PC-3 (cell line): ENCODE measurements at places on chromosomes 1 and 21.
A peak's percentile ranks its signal among the peaks of the same experiment; 100 is the strongest.

DNA sequence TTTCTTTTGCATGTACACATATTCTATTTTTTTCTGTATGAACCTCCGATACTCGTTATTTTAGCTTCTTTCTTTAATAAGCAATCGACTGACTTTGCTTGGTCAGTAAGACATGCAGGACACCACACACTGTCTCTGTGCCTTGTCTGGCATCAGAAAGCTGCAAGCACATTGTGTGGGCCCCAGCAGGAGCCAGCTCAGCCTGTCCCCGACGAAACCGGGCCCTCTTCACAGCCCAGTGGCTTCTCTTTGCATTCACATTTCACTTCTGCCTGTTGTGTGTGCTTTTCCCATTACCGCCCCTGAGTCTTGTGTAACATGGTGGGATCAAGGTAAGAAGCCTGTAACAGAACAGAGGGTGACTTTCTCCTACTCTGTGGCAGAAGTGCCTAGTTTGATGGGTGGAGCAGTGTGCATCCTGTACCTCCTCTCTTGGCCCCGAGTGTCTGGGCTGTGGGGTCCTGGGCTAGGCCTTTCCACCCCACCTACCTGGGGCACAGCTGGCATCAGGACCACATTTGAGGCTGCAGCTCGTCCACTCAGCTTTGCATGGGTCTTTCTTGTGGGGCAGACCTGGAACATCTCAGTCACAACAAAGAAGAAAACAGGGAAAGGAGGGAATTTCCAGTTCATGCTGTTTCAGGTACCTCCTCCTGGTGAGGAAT is 118.9 kb upstream of the COL6A1 start:
- no peak for DNase-seq

GRCh38 chr1:215459136-215459535 is 108.0 kb upstream of the KCTD3 start:
- no peak for DNase-seq

GRCh38 chr1:179107706-179108629 is 26.1 kb downstream of the TOR3A start:
- DNase-seq, result no peak

DNA sequence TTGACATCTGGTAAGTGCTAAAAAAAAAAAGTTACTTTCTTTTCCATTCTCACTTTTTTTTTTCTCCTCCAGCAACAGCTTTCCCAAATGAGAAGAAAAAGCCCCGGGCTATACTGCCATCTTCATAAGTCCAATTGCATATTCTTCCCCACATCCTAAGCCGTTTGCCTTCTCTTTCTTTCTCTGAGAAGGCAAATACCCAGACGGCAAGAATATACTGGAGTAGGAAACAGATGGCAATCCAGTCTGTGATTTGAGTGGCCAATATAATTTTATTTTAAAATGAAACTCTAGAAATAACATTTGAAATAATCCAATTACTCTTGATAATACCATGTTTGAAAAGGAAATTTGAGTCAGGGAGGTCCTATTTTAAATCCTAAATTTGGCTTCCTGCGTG is 44.6 kb upstream of the GREM2 start:
- DNase-seq, result no peak

DNA sequence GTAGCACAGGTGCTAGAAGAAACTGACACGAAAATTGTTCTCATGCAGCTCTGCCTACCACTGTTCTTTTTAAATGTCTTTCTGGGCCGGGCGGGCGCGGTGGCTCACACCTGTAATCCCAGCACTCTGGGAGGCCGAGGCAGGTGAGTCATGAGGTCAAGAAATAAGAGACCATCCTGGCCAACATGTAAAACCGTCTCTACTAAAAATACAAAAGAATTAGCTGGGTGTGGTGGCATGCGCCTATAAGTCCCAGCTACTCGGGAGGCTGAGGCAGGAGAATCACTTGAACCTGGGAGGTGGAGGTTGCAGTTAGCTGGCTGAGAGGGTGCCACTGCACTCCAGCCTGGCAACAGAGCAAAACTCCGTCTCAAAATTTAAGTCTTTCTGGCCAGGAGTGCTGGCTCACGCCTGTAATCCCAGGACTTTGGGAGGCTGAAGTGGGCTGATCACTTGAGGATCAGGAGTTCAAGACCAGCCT is 947 bp upstream of the RIT1 start:
- DNase-seq, result peak; percentile 59

GRCh38 chr21:14353726-14354125 is 29.2 kb downstream of the HSPA13 start:
- no peak for DNase-seq

GRCh38 chr1:198850196-198850595 is 211.4 kb downstream of the PTPRC start:
- peak; percentile 86 for DNase-seq

GRCh38 chr21:36135391-36136102 is 668 bp downstream of the CBR3 start:
- DNase-seq, result peak; percentile 90

DNA sequence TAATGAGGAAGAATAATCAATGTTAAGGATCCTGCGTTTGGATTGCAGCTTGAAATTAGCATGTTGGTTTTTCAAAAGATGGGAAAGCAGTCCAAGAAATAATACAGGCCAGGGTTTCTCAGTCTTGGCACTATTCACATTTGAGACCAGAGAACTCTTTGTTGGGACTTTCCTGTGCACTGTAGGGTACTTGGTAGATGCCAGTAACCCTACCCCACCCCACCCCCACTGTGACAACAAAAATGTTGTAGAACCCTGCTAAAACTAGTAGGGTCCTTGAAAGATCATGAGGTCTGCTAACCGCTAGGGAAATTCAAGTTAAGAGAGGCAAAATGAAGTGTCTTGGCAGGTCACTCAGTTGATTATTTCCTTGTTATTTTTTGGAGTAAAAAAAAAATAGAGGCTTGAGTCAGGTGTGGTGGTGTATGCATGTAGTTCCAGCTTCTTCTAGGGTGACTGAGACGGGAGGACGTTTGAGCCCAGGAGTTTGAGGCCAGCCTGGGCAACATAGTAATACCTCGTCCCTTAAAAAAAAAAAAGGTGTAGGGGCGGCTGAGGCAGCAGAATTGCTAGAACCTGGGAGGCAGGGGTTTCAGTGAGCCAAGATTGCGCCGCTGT is 53.3 kb downstream of the SPEN start:
- no peak for DNase-seq

DNA sequence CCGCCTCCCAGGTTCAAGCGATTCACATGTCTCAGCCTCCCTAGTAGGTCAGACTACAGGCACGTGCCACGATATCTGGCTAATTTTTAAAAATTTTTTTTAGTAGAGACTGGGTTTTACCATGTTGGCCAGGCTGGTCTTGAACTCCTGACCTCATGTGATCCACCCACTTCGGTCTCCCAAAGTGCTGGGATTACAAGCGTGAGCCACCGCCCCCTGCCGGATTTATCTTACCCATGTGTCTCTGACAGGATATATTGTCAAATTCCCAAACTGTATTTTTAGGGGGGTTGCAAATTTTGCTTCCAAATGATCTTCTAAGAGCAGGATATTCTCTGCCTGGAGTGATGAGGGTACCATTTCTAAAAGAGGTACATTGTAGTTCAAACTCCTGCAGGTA is 74.3 kb downstream of the KIF26B start:
- DNase-seq, result no peak

DNA sequence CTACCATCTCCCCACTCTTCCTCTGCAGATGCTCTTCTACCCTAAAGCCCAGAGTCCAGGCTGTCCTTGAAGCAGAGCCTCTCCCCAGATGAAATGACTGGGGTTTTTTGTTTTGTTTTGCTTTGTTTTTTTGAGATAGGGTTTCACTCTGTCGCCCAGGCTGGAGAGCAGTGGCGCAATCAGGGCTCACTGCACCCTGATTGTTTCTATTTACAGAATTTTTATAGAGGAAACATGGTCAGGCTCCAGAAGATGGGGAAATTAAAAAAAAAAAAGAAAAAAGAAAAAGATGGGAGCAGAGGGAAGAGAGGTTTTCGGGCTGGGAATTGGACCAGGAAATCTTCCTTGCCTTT is 43.7 kb upstream of the ZNF281 start:
- no peak for DNase-seq

DNA sequence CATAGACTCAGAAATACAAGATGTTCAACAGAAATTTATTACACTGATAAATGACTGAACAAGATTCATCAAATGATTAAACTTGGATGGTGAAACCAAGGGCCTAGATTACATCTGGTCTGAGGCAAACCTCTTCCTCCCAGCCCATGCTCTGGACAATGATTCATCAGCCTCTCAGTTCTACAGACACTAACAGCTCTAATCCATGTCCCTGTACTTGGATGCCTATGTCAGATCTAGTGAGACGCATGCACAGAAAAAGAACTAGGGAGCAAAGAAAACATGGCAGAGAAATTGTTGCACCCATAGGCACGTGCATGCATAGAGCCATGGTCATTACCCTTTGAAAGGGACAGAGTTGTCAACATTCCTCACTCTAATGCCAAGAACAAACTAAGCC is 250.1 kb downstream of the KCNH1 start:
- no peak for DNase-seq

- no peak for DNase-seq
Observed at GRCh38 chr21:32352526-32352925, 40.3 kb downstream of the URB1 start.

GRCh38 chr1:155206891-155207805 is 549 bp downstream of the THBS3 start:
- DNase-seq, result peak; percentile 93

GRCh38 chr1:246261639-246262038 is 245.4 kb downstream of the SMYD3 start:
- DNase-seq, result peak; percentile 14

- peak; percentile 47 for DNase-seq
Observed at GRCh38 chr1:63723602-63724001, 50.2 kb upstream of the ROR1 start.

- DNase-seq, result no peak
Observed at GRCh38 chr1:94094469-94095111, 26.4 kb downstream of the ABCA4 start.

DNA sequence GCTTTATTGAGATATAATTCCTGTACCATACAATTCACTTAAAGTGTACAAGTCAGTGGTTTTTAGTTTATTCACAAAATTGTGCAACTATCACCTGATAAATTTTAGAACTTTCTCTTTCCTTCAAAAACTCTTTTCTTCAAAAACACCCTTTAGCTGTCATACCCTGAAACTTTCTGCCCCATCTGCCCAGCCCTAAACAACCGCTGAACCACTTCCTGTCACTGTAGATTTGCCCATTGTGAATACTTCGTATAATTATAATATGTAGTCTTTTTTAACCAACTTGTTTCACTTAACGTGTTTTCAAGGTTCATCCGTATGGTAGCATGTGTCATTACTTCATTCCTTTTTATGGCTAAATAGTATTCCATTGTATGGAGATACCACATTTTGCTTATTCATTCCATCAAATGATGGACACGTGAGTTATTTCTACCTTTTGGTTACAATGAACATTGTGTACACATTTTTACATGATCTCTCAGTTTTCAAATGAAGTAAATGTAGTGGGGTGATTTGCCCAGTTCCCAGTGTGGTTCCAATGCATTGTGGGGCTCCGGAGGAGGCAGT is 37.9 kb downstream of the WNT4 start:
- DNase-seq, result no peak

GRCh38 chr1:59133997-59134396 is 162.9 kb upstream of the FGGY start:
- no peak for DNase-seq
